CD14-positive monocyte (primary cell): ENCODE measurements at places on chromosomes 5 and 9.

GRCh38 chr5:138929571-138929955 lies 54.4 kb upstream of the LRRTM2 start:
- no peaks in the 10 kb centered on the region for H3K27me3 ChIP-seq
- no peak for DNase-seq
- no peak overlapping the region for H3K4me3 ChIP-seq
- H3K4me1 ChIP-seq: no peaks in the 10 kb centered on the region
- no peak overlapping the region for H3K27ac ChIP-seq

- H3K27ac ChIP-seq: no peak overlapping the region
- no peaks in the 10 kb centered on the region for H3K36me3 ChIP-seq
- no peaks in the 10 kb centered on the region for H3K4me1 ChIP-seq
Observed at GRCh38 chr5:60576425-60576824, 123.5 kb downstream of the DEPDC1B start.

GRCh38 chr5:139443831-139444453 lies 4.6 kb upstream of the DNAJC18 start:
- no peaks in the 10 kb centered on the region for H3K27me3 ChIP-seq
- H3K36me3 ChIP-seq: no peaks in the 10 kb centered on the region
- no peak overlapping the region for H3K27ac ChIP-seq
- no peak for DNase-seq

GRCh38 chr9:127919253-127919815 lies 2.5 kb upstream of the ST6GALNAC4 start:
- peaks cover 17% of the 10 kb centered on the region for H3K27me3 ChIP-seq
- H3K27ac ChIP-seq: peak overlapping the region; percentile 85
- peaks cover 67% of the 10 kb centered on the region for H3K4me1 ChIP-seq
- peak; percentile 100 for DNase-seq

GRCh38 chr9:24608599-24608998 lies 62.9 kb upstream of the IZUMO3 start:
- no peaks in the 10 kb centered on the region for H3K27me3 ChIP-seq
- no peaks in the 10 kb centered on the region for H3K4me1 ChIP-seq
- DNase-seq: no peak
- H3K27ac ChIP-seq: no peak overlapping the region
- no peaks in the 10 kb centered on the region for H3K36me3 ChIP-seq

DNA sequence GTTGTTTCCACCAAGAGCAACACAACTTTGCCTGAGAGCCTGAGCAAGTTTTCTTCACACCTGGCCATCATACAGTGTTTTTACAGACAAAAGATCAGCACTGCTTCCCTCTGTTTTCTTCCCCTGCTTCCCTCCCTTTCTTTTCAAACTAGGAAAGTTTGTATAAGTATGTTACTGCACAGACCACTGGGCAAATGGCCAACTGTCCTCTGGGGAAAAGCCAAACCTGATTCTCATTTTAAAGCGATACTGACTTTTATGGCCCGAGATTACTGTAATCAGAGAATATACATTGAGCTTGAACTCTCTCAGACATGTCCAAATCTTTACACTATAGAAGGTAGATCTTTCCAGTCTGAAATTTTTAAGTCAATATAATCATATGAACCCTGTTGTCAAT lies 415.0 kb downstream of the NFIB start:
- H3K27me3 ChIP-seq: no peaks in the 10 kb centered on the region
- H3K4me1 ChIP-seq: no peaks in the 10 kb centered on the region
- H3K4me3 ChIP-seq: no peak overlapping the region
- no peak overlapping the region for H3K27ac ChIP-seq
- no peak for DNase-seq

DNA sequence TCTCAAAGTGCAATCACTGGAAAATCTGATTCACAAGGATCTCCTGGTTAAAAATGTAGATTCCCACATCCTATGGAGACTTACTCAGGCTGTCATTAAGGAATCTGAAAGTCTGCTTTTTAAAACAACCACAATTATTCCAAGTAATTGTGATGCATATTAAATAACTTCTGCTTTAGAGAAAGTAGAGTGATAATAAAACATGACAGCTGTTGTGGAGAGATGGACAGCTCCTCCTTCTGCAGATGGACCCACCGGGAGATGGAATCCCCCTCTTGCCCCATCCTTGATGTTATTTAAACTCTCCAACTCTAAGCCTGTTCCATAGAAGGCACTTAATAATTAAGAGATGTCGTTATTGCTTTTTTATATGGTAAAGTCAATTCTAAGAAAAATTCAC lies 802.2 kb downstream of the CDH12 start:
- DNase-seq: no peak
- H3K36me3 ChIP-seq: no peaks in the 10 kb centered on the region
- no peak overlapping the region for H3K27ac ChIP-seq
- H3K4me3 ChIP-seq: no peak overlapping the region

- H3K27me3 ChIP-seq: no peaks in the 10 kb centered on the region
- H3K4me1 ChIP-seq: peaks cover 19% of the 10 kb centered on the region
- H3K27ac ChIP-seq: peak within 1 kb of the TSS; percentile 86
- no peaks in the 10 kb centered on the region for H3K36me3 ChIP-seq
- DNase-seq: peak; percentile 56
- H3K4me3 ChIP-seq: peak within 1 kb of the TSS; percentile 69
Observed at GRCh38 chr9:112332977-112333638, at the start of gene PTBP3. TSS of gene PTBP3 (minus strand) at chr9:112333619. CDS start at chr9:112297865, 35,754 bp downstream.

- peaks cover 24% of the 10 kb centered on the region for H3K36me3 ChIP-seq
- no peak for DNase-seq
- no peak overlapping the region for H3K27ac ChIP-seq
- peaks cover 27% of the 10 kb centered on the region for H3K27me3 ChIP-seq
Observed at GRCh38 chr9:136840877-136841645, 1.2 kb upstream of the AJM1 start.

GRCh38 chr5:137563646-137564397 lies 64.7 kb upstream of the SPOCK1 start:
- peak; percentile 48 for DNase-seq
- peak overlapping the region; percentile 60 for H3K27ac ChIP-seq
- no peaks in the 10 kb centered on the region for H3K27me3 ChIP-seq

- H3K27ac ChIP-seq: no peak overlapping the region
- no peak overlapping the region for H3K4me3 ChIP-seq
- H3K27me3 ChIP-seq: no peaks in the 10 kb centered on the region
Observed at GRCh38 chr9:126442636-126443035, 116.0 kb downstream of the MVB12B start.

GRCh38 chr5:149628846-149629388 lies 47.6 kb downstream of the ARHGEF37 start:
- H3K27ac ChIP-seq: no peak overlapping the region
- no peaks in the 10 kb centered on the region for H3K27me3 ChIP-seq
- H3K36me3 ChIP-seq: no peaks in the 10 kb centered on the region
- H3K4me3 ChIP-seq: no peak overlapping the region
- H3K4me1 ChIP-seq: peaks cover 4% of the 10 kb centered on the region
- DNase-seq: no peak

GRCh38 chr5:140245341-140245740 lies 57.6 kb downstream of the PFDN1 start:
- H3K27ac ChIP-seq: no peak overlapping the region
- H3K36me3 ChIP-seq: no peaks in the 10 kb centered on the region
- DNase-seq: peak; percentile 74
- H3K27me3 ChIP-seq: no peaks in the 10 kb centered on the region
- H3K4me1 ChIP-seq: peaks cover 25% of the 10 kb centered on the region

- H3K4me1 ChIP-seq: no peaks in the 10 kb centered on the region
- DNase-seq: no peak
- H3K4me3 ChIP-seq: no peak overlapping the region
- peaks cover 97% of the 10 kb centered on the region for H3K36me3 ChIP-seq
- H3K27ac ChIP-seq: peak overlapping the region; percentile 11
Observed at GRCh38 chr9:35716230-35716629, 15.8 kb downstream of the TLN1 start.

DNA sequence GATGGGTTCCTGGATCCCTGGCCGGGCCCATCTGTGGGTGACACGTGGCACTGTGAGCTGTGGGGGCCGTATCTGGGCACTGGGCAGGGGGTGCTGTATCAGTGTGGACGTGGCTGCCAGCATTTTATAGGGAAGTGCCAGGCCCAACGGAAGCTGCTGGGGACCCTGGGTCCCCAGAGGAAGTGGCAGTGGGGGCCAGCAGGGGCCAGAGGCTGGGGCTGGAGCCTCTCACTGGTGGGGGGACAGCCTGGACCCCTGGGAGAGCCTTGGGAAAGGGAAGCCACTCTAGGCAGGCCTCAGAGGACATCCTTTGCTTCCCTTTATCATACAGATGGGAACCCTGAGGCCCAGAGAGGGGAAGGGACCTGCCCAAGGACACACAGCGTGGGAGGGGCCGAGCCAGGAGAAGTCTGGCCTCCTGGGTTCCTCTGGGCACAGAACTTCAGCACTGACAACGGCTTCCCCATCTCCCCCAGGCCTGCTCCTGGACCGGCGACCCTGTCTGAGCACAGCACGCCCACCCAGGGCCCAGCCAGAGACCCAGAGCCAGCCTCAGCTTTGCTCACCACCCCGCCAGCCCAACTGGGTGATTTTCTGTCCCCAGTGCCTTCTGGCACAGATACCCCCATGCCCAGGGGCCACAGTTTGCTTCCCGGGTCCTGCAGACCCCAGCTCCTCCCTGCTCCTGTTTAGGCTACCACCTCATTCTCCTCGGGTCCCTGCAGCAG lies 15.5 kb upstream of the LAMC3 start:
- no peak overlapping the region for H3K27ac ChIP-seq
- peaks cover 50% of the 10 kb centered on the region for H3K4me1 ChIP-seq
- H3K36me3 ChIP-seq: no peaks in the 10 kb centered on the region
- H3K27me3 ChIP-seq: no peaks in the 10 kb centered on the region

- no peaks in the 10 kb centered on the region for H3K36me3 ChIP-seq
- H3K27ac ChIP-seq: no peak overlapping the region
- no peak overlapping the region for H3K4me3 ChIP-seq
- H3K4me1 ChIP-seq: no peaks in the 10 kb centered on the region
Observed at GRCh38 chr5:6545036-6545693, 87.7 kb downstream of the NSUN2 start.

DNA sequence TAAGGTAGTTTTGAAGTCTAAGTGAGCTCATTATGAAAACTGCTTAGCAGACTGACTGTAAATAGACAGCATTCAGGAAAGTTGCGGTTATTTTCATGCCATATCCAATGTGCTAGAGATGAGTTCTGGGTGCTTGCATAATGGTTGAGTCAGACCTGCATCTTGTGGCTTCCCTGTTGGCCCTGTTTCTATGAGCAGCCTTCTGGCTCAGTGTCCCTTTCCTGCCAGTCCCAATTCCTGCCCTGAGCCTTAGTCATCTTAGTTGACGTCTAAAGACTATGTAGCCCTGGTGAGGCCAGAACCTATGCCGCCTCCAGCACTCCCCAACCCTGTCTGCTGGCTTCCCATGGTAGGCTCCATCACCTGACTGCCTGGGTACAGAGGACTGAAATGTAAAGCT lies 76.3 kb upstream of the TNFSF8 start:
- H3K4me3 ChIP-seq: no peak overlapping the region
- peak; percentile 90 for DNase-seq
- H3K36me3 ChIP-seq: no peaks in the 10 kb centered on the region
- peak overlapping the region; percentile 37 for H3K27ac ChIP-seq
- H3K27me3 ChIP-seq: no peaks in the 10 kb centered on the region

GRCh38 chr9:69443178-69443577 lies 118.2 kb downstream of the ENTREP1 start:
- no peak overlapping the region for H3K4me3 ChIP-seq
- H3K4me1 ChIP-seq: no peaks in the 10 kb centered on the region
- H3K27ac ChIP-seq: no peak overlapping the region
- H3K27me3 ChIP-seq: no peaks in the 10 kb centered on the region

GRCh38 chr5:151587796-151588555 lies 3.2 kb downstream of the FAT2 start:
- no peak for DNase-seq
- H3K27ac ChIP-seq: no peak overlapping the region
- H3K27me3 ChIP-seq: no peaks in the 10 kb centered on the region
- no peak overlapping the region for H3K4me3 ChIP-seq

- peak overlapping the region; percentile 77 for H3K4me3 ChIP-seq
- H3K36me3 ChIP-seq: peaks cover 39% of the 10 kb centered on the region
- H3K27ac ChIP-seq: peak overlapping the region; percentile 15
- H3K4me1 ChIP-seq: peaks cover 77% of the 10 kb centered on the region
- no peaks in the 10 kb centered on the region for H3K27me3 ChIP-seq
Observed at GRCh38 chr5:141513627-141514329, 24.9 kb downstream of the PCDHGC5 start.

GRCh38 chr9:11871852-11872251 lies 821.3 kb upstream of the TYRP1 start:
- no peaks in the 10 kb centered on the region for H3K27me3 ChIP-seq
- H3K4me3 ChIP-seq: no peak overlapping the region
- no peaks in the 10 kb centered on the region for H3K36me3 ChIP-seq
- no peak for DNase-seq

DNA sequence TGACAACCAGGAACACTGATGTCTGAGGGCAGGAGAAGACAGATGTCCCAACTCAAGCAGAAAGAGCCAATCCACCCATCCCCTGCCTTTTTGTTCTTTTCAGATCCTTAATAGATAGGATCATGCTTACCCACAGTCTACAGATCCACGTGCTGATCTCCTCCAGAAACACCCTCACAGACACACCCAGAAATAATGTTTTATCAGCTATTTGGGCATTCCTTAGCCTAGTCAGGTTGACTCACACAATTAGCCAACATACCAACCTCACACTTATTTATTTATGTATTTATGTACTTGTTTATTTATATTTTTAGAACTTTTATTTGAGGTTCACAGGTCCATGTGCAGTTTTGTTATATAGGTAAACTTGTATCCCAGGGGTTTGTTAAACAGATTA lies 151.5 kb upstream of the IL12B start:
- H3K4me3 ChIP-seq: no peak overlapping the region
- no peak for DNase-seq
- no peak overlapping the region for H3K27ac ChIP-seq

DNA sequence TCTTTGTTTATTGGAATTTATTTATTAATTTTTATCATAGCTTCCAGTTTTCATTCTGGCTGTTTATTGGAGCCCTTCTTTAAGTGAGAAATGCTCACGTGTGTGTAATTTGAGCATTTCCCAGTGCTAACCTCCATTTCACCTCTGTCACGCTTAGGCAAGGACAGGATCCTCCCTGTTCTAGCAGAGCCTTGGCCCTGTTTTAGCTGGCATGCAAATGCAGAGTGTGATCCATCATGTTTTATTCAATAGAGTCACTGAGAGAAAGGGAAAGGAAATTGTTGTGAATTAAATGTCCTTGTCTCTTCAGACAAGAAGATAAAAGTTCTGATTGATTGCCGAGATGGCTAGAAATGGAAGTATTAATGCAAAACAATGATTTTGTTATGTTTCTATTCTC lies 137.3 kb upstream of the ACO1 start:
- H3K27me3 ChIP-seq: no peaks in the 10 kb centered on the region
- H3K36me3 ChIP-seq: no peaks in the 10 kb centered on the region

- H3K27me3 ChIP-seq: no peaks in the 10 kb centered on the region
- no peak overlapping the region for H3K4me3 ChIP-seq
Observed at GRCh38 chr5:180437336-180437735, 56.8 kb upstream of the CNOT6 start.

GRCh38 chr9:85319936-85320656 lies 421.7 kb downstream of the AGTPBP1 start:
- no peaks in the 10 kb centered on the region for H3K4me1 ChIP-seq
- no peaks in the 10 kb centered on the region for H3K27me3 ChIP-seq
- DNase-seq: no peak
- H3K36me3 ChIP-seq: no peaks in the 10 kb centered on the region

- no peaks in the 10 kb centered on the region for H3K36me3 ChIP-seq
- no peak overlapping the region for H3K4me3 ChIP-seq
- no peak overlapping the region for H3K27ac ChIP-seq
- H3K4me1 ChIP-seq: no peaks in the 10 kb centered on the region
- DNase-seq: no peak
- H3K27me3 ChIP-seq: peaks cover 2% of the 10 kb centered on the region
Observed at GRCh38 chr9:101421653-101422065, 13.9 kb downstream of the ALDOB start.
